ENCODE measurements at places on chromosomes 1 and 21.

GRCh38 chr21:42294273-42294880, 20.8 kb downstream of the TFF3 start:
- DNase-seq, result peak; percentile 48

DNA sequence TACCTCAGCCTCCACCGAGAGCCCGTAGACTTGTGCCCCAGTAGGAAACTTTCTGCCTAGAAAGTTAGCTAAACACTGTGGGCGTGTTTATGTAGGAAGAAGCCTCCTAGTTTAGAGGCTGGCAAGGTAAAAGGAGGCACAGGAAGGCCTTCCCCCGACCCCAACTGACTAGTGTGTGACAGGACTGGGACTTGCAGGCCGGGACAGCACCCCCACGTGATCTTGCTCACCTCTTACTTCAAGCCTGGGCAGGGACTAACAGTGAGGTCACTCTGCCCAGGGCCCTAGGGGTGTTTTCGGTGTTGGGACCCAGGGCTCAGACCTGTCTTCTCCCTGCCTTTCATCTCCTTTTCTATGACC, 392 bp upstream of the TAGLN2 start:
- no peak for DNase-seq

GRCh38 chr1:22287946-22288520, 145.1 kb upstream of the WNT4 start:
- no peak for DNase-seq

DNA sequence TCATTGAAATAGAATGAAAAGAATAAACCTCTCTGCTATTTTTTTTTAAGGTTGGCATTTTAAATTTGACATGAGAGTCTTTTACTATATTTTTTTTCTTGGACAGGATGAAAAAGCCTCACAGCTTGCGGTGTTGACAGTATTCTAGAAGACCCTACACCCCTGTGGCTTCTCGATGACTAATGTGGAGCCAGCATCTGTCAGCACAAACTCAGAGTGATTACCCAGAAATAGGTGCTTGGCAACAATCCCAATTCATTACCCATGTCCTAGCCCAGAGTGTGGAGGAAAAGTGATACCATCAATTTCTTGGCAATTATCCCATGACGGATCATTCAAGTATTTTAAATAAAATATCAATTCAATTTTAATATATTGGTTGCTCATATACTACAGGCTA, 186.8 kb upstream of the MAP1LC3C start:
- DNase-seq, result peak; percentile 79

GRCh38 chr1:111719135-111719534, 20.1 kb downstream of the INKA2 start:
- DNase-seq, result peak; percentile 58

DNA sequence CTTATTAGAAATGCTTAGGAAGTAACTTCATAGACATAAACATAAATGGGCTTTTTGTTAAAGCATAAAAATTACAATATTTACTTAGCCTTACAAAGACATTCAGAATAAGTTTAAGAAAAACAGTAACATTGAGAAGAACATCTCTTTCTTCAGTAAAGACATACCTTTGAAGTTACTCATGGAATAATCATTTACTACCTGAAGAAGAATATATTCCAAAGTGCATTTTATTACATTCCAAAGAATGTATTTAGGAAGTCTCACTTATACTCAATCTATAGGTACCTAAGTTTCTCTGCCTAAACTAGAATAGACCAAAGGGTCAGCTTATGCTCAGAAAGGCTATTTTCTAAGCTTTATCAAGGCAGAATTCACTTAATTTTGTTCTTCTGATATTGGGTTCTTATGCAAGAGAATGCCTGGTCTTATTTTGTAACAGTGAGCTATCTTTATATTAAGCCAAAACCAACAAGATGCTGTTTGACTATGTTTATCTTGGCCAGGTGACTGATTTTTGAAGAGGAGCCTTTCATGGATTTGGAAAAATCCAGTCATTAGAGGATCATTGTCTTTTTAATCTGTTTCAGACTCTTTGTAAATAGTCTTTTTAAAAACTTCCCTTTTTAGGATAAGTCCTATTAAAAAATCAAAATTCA, 110.1 kb downstream of the OLFML2B start:
- DNase-seq, result no peak

DNA sequence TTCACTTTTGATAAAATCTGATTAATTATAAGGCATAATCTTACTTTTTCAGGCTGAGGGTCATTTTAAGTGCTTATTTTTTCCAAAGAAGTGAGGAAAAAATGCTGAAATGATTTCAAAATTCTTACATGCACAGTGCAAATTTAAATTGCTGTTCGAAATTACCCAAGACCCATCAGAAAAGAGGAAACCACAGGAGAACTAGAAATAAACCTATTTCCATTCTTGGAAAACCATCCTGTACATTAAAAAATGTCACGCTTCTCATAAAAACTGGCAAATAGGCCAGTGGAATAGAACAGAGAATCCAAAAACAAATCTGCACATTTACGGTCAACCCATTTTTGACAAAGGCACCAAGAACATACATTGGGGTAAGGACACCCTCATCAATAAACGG, 414.9 kb downstream of the SMYD3 start:
- DNase-seq, result no peak

DNA sequence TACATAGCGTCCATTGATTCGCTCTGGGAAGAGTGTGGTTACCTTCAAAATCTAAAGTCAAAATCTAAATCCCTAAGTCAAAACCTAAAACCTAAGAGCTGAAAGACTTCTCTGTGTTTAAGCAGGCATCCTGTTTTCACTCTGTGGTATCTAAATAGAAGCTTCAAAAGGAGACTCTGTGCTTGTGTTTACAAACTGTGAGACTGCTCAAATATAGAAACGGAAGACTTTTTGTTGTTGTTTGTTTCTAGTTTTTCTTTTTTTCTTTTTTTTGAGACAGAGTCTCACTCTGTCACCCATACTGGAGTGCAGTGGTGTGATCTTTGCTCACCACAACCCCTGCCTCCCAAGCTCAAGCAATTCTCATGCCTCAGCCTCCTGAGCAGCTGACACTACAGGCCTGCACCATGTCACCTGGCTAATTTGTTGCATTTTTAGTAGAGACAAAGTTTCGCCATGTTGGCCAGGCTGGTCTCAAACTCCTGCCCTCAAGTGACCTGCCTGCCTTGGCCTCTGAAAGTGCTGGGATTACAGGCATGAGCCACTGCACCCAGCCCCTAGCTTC, 425.9 kb downstream of the SMYD3 start:
- DNase-seq, result no peak

- no peak for DNase-seq
Measured at GRCh38 chr1:56430141-56430839, 149.1 kb downstream of the PLPP3 start.

- DNase-seq, result no peak
Measured at GRCh38 chr1:20465187-20465586, 20.8 kb downstream of the CAMK2N1 start.

GRCh38 chr1:8813016-8813763, 4.2 kb downstream of the RERE start:
- no peak for DNase-seq

DNA sequence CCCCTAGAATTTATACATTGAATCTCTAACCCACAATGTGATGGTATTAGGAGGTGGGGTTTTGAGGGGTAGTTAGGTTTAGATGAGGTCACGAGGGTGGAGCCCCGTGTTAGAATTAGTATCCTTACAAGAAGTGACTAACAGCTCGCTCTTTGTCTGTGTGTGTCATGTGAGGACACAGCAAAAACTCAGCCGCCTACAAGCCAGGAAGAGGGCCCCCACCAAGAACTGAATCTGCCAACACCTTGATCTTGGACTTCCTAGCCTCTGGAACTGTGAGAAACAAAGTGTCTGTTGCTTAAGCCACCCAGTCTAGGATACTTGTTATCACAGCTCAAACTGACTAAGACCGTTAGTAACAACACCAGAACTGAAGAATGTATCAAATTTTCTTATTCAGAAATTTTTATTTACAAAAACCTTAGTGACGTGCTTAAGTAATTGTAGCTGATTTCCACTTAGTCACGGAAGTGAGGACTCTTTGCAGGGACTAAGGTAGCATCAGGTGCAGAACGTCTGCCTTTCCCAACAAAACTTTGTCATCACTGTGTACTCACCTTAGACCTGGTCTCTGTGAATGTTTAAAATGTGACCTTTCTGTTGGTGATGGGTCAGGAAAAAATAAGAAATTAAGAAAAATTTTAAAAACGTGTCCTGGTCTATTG, 24.5 kb upstream of the LRRC8C start:
- no peak for DNase-seq

- DNase-seq, result peak; percentile 10
Measured at GRCh38 chr1:13756557-13757315, 56.7 kb downstream of the PRDM2 start.

DNA sequence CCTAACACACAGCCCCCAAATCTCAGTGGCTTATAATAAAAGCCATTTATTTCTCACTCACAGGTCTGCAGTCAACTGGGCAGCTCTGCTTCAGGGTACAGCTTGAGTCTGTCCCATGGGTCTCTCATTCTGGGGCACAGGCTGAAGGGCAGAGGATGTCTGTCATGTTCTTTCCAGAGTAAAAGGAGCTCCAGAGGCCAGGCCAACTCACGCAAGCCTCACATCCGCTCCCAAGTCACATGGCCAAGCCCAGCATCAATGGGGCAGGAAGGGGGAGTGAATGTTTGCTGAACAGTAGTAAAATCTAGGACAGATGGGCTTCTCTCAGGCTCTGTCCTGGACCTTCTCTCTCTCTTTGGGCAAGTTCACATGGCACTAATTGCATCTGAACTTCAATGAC, 7.1 kb upstream of the SSBP3 start:
- no peak for DNase-seq

GRCh38 chr1:180837020-180837419, 75.7 kb upstream of the KIAA1614 start:
- DNase-seq, result no peak

- peak; percentile 86 for DNase-seq
Measured at GRCh38 chr1:205326812-205327466, 5.4 kb upstream of the NUAK2 start.

DNA sequence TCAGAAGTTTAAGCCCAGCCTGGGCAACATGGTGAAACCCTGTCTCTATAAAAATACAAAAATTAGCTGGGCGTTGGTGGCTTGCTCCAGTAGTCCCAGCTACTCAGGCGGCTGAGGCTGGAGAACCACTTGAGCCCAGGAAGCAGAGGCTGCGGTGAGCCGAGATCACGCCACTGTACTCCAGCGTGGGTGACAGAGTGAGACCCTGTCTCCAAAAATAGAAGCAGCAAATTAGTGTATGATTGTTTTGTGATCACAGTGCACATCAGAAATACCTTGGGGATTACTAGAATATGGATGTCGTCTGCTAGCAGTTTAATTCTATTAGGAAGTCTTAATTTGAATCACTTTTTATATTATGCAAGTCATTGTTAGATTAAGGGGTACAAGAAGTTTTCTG, 59.0 kb downstream of the ZBTB17 start:
- DNase-seq, result no peak

GRCh38 chr1:66035616-66036245, 243.0 kb downstream of the PDE4B start:
- no peak for DNase-seq

DNA sequence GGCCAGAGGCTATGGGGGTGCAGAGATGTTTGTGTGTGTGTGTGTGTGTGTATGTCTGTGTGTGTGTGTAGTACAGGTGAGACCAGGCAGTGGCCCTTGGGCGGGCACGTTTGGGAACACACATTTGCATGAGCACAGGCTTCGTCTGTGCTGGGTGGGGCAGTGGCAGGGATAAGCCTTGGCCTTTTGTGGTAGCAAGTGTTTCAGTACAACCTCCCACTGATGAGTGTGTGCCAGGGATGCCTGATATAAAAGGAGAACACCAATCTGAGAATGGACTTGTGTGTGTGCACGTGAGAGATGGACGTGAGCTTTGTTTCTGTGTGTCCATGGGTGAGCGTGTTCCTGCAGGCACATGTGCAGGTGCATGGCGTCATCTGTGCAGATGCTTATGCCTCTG, 3.0 kb downstream of the NTRK1 start:
- DNase-seq, result no peak

GRCh38 chr1:167882376-167882775, 31.6 kb downstream of the ADCY10 start:
- DNase-seq, result no peak

DNA sequence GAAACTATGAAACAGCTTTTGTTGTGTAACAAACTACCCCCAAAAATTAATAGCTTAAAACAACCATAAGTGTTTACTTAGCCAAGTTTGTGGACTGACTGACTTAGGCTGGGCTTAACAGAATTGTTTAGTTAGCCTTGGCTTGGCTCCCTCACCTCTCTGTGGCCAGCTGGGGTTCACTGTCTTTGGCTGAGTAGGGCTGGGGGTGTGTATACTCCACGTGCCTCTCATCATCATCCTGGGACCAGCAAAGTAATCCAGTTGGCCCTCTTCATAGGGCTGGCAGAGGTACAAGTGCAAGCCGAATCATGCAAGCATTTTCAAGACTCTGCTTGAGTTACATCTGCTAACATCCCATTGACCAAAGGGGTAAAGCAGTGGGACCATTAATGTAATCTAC, 252.3 kb downstream of the BRINP2 start:
- DNase-seq, result peak; percentile 90

- no peak for DNase-seq
Measured at GRCh38 chr1:43421976-43422750, 31.6 kb downstream of the HYI start.

DNA sequence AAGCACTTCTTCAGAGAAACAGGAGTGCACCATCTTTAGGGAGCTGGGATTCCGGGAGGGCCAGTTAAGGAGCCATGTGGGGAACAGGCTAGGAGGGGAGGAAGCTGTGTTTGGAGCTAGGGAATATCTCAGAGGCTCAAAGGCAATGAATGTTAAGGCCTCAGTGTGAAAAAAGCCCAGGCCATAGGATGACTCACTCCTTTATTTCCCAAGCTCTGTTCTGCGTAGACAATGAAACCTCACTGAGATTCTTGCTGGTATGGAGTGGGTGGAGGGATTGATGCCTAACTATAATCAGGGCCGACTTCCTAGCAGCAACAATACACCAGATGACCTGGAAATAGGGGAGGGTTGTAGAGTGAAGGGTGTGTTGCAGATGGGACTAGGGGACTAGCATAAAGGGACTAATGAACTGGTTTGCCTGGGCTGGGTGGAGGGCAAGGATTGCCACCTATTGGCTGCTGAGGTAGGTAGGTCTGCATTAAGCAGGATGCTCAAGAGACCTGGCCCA, 2.1 kb downstream of the GNAT2 start:
- DNase-seq, result no peak

GRCh38 chr1:8239039-8239305, 78.9 kb upstream of the SLC45A1 start:
- DNase-seq, result no peak

DNA sequence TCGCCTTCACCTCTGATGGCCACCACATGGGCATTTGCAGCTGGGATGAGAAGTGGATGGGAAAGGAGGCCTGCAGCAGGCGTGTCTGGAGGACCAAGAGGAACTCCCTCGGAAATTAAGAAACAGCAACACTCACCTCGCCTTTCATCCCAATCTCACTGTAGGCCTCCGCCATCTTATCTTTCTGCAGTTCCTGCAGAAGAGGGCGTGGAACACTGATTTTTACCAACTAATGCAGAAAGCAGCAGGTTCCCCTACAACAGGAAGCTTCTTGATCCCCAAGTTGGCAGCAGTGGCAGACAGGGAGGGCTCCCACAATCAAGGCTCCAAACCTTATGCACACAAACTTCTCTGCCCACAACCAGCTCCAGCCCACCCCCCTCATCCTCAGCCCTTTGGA, 84.4 kb downstream of the CD247 start:
- no peak for DNase-seq

GRCh38 chr1:28986306-28986910, 72.0 kb downstream of the EPB41 start:
- no peak for DNase-seq

GRCh38 chr1:185393815-185394214, 76.8 kb upstream of the IVNS1ABP start:
- DNase-seq, result no peak
